Renal pelvis (tissue), 12 donors: ENCODE measurements at places on chromosomes 4 and X.

GRCh38 chr4:85147481-85148076, 181.1 kb upstream of the WDFY3 start:
- DNase-seq, result peak; percentile 60

DNA sequence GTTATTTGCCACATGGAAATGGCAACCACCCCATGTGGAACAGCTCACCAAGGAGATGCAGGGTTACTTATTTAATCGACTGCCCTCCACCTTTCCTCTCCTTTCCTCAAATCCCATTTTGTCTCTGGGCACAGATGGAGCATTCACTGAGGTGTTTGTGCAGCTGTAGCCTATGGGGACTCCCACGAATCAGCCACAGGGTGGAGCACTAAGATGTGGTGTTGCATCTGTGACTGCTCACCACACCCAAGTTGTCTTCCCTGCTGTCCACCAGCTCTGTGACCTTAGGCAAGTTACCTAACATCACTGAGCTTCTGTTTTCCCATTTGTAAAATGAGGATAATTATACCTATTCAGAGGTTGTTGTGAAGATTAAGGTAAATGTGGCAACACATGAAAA, 252.4 kb upstream of the CPEB2 start:
- no peak for DNase-seq

DNA sequence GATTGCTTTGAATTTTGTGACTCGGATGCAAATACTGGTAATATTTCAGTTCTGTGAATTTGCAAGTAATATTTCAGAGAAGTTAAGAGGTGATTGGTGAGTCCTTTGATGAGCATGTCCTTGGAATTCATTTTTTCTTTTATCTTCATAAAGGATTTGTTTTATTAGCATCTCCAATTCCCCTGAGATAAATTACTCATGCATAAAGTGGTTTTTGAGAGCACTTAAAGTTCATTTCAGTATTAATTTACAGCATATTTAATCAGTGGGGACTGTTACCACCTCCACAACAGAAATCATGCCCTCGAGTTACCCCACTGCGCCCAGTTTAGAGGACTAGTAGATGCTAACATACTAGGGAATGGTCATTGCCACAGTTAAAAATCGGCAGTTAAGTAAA, 65.0 kb downstream of the ZFX start:
- DNase-seq, result no peak

DNA sequence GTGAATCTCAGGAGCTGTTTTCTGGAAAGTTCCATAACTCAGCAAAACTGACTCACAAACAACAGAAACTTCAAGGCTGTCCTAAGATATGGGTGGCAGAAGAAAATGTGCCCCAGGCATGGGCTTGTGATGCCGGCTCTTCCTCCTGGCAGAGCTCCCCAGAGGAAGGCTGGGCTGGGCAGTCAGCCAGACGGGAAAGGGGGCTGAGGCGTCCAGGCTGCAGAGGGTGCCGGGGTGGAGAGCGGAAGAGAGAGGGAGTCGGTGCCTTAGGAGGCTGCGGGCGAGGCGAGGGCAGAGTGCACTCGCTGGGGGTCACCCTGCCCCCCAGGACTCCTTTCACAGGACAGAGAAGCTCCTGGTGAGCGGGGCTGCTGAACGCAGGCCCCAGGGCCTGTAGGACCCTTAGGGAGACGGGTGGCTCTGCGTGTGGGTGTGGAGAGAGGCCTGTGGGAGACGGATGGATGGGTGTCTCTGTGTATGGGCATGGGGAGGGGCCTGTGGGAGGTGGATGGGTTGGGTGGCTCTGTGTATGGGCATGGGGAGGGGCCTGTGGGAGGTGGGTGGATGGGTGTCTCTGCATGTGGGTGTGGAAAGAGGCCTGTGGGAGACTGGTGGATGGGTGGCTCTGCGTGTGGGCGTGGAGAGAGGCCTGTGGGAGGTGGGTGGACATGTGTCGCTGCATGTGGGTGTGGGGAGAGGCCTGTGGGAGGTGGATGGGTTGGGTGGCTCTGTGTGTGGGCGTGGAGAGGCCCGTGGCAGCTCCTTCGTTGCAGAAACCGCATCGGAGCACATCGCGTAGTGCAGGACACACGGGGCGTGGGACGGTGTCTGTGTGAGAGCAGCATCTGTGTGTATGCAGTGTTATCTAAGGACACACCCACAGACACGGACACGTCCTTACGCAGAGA, 15.9 kb downstream of the PCGF3 start:
- DNase-seq, result no peak

GRCh38 chr4:38268108-38268820, 308.1 kb downstream of the PTTG2 start:
- DNase-seq, result no peak

DNA sequence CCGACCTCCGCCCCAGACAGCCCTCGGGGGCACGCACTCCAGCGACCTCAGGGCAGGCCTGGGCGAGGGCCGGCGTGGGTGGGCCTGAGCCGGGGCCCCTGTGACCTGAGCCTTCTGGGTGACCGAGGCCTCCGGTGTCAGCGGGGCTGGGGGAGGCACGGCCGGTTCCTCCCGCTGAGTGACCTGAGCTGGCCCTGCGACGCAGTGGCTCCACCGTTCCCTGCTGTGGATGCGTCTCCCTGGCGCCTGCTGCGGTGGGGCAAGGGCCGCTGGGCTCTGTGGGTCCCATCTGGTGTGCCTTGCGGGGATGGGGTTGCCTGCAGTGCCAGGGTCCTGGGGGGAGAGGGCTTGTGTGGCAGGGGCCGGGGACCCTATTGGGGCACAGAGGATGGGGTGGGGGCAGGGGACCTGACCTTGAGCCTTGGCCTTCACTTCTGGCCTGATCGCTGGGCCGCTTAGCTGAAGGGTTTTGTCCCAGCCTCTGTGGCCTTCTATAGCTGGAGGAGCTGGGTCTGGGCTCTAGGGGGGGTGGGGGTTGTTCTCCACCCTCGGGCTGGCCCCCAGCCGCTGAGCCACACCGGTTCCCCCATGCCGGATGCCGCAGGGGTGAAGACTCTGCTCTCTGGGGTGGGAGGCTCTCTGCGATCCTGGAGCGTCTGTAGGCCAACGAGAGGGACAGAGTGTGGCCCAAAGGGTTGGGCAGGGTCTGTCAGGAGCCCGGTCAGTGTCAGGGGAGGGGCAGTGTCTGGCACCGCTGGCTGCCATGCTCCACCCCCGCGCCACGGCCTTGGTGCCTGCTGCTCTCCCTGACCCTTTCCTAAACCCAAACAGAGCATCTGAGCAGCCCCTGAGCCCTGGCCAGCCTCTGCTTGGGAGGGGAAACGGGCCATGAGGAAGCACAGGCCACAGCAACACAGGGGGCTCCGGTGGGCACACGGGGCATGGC, 2.3 kb downstream of the NAT8L start:
- DNase-seq, result no peak

DNA sequence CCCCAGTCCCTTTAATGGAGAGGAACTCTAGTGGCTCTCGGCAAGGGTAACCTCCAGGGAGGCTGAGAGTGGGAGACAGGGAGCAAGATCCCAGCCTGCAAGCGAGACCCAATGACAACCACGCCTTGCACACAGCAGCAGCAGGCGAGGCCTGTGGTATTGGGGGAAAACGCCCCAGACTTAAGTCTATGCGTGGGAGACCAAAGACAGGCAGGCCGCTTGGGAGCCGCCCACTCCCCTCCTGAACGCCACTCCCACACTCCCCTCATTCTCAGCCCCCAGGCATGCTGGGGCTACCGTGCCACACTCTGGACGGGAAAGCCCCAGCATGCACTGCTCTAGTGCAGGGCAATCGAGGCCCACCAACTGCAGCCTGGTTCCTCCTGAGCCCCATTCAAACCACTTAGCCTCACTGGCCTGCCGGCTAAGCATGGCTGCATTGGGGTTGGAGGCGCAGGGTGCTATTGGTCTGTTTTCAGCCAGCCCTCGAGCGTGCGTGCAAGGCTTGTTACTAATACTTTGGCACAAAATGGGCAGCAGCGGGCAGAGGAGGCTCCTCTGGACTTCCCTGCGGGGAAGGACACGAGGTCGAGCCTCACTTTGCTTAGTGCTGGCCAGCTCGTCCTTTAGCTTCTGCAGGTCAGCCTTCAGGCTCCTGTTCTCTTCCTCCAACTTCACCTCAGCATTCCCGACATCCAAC, 14.8 kb downstream of the SLC6A8 start:
- no peak for DNase-seq

- DNase-seq, result peak; percentile 33
These were observed at the start of gene TMLHE for GRCh38 chrX:155612312-155613224. Gene TMLHE (minus strand): TSS chrX:155612952. CDS start chrX:155545276, 67,676 bp downstream.

- DNase-seq, result no peak
These were observed 43.6 kb downstream of the CD99L2 start for GRCh38 chrX:150854856-150855255.
